ENCODE measurements at places on chromosomes 2 and 18. TPM values are rescaled to one million over a fixed set of nuclear protein-coding genes. Genes with fewer than 3 reads are reported as not detected.

GRCh38 chr2:25250331-25251070 is 82.1 kb upstream of the POMC start:
- DNase-seq = no peak

GPR155 gene
- polyA plus RNA-seq = 4.3 TPM

UGT1A5 gene
- polyA plus RNA-seq = not detected

SPATS2L gene
- 90.6 TPM for polyA plus RNA-seq

PRKRA gene
- polyA plus RNA-seq = 35.5 TPM

GRCh38 chr2:37367984-37368383 is 23.6 kb downstream of the QPCT start:
- DNase-seq = no peak

- DNase-seq = peak; percentile 69
Observed at GRCh38 chr18:22286585-22286984, 117.2 kb downstream of the GATA6 start.

ADAM23 gene
- 17.0 TPM for polyA plus RNA-seq

TEX44 gene
- polyA plus RNA-seq = not detected

DNA sequence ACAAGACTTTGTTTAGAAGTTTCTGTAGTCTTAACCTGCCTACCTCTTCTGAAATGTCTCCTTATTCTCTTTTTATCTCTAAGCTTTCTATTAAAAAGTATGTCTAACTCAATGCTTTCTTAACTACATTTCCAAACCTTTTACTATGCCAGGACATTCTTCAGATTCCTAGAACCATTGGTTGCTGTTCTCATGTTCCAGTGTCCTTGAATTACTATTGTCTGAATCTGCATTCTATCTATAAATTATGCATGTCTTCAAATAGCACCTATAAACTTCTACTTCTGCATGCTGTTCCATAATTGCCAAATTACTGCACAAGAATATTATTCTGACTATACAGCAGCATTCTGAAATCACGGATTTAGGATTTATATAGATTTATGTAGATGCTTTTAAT is 166.0 kb upstream of the VWC2L start:
- no peak for DNase-seq

DSG4 gene
- polyA plus RNA-seq = not detected

DNA sequence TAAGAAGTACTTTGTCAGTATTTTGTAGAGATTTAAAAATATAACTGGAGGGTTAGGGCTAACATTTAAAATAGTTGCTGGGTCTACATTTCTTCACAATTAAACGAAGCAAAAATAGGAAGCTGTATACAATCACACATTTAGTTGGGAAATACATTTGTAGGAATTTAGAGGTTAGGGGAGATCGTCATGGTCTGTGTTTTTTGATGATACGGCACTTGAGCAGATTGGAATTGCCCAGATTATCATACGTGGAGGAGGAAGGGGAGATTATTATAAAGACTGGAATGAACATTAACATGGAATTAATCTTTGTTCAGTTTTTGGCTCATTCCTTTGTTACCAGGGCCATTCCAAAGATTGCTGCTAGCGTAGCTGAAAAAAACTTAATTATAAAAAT is 84.6 kb downstream of the MTA3 start:
- DNase-seq = no peak

G6PC2 gene
- not detected for polyA plus RNA-seq

DNA sequence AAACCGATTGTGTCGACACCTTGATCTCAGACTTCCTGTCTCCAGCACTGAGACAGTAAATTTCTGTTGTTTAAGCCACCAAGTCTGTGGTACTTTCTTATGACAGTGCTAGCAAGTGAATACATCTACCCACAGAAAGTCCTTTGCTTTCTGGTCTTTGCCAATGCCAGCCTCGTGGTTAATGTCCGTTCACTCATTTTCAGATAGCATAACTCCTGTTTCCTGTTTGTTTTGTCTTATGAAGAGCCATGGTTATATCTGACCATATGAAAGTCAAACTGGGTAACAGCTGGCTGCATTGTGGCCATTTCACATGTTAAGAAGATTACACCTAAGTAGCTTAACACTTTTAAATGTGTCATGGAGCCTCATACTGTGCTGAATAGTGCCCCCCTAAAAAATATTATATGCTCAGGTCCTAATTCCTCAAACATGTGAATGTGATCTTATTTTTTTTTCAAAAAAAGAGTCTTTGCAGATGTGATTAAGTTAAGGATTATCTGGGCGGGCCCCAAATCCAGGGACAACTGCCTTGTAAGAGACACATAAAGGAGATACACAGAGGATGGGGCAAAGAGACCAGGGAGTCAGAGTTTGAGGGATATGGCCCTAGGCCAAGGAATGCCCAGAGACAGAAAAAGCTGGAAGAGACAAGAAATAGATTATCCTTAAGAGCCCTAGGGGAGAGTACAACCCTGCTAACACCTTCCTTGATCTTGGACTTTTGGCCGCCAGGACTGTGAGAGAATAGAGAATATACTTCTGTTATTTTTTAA is 118.0 kb downstream of the KCNE4 start:
- no peak for DNase-seq

- no peak for DNase-seq
Observed at GRCh38 chr2:238818561-238818960, 29.3 kb upstream of the TWIST2 start.

- no peak for DNase-seq
Observed at GRCh38 chr2:191690327-191690726, 12.4 kb downstream of the NABP1 start.

- DNase-seq = peak; percentile 65
Observed at GRCh38 chr18:31684279-31685096, at the start of gene B4GALT6. B4GALT6 (minus strand) TSS chr18:31684581; CDS start chr18:31684426, 155 bp downstream.

- no peak for DNase-seq
Observed at GRCh38 chr2:173544641-173545363, 190.1 kb downstream of the CDCA7 start.

DNA sequence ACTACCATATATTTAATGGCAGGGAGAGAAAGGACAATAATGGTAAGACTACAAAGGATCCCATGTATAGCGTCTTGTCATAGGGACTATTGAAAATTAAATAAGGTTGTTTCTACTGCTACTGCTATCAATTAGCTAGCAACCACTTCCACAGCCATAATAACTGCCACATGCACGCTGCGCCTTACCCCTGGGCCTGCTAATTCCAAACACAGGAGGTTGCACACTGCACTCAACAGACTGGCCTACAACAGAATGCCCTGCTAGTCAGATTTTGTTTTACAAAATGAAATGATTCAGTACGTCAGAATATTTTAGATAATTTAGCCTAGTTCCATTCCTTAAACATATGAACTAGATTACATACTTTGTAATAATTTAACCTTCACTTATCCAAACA is 121.0 kb upstream of the SMAD7 start:
- no peak for DNase-seq

RSAD2 gene
- 3.0 TPM for polyA plus RNA-seq

GRCh38 chr2:1698188-1698945 is 45.9 kb downstream of the PXDN start:
- no peak for DNase-seq

DOK1 gene
- polyA plus RNA-seq = 3.7 TPM

GRCh38 chr2:61887717-61888266 is 664 bp downstream of the CCT4 start:
- DNase-seq = no peak

ESPNL gene
- 0.79 TPM for polyA plus RNA-seq

DNA sequence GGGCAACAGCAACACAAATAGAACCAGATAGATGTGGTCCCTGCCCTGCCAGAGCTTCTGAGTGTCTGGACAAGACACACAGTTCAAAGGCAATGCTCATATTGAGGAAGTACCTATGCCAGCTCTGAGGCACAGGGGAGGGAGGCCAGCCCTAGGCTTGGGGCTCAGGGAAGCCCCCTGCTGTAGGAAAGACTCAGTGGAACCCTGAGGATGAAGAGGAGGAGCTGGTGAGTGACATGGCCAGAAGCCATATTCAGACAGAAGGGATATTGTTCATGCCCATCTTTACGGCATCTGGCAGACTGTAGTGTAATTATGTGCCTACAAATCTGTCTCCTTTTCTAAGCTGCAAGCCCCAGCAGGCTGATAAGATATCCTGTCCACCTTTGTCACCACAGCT is 8.8 kb downstream of the SIGLEC15 start:
- no peak for DNase-seq

DNA sequence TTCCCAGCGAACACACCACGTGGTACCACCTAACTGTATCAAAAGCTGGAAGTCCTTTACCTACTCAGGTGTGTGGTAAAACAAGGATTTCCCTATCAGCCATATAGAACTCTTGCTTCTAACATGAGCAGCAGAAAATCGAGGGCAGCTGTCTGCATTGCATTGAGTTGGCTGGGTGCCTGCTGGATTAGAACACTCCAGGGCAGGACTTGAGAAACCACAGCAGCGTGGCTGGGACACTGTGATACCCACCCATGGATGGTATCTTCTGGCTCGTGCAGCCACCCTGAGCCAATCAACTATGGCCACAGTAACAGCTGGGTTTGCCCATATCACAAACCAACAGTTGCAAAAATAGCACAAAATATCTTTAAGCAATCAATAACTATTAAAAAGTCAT is 188.3 kb downstream of the FBXO15 start:
- no peak for DNase-seq

- DNase-seq = no peak
Observed at GRCh38 chr2:120693121-120693520, 42.5 kb upstream of the GLI2 start.

- DNase-seq = no peak
Observed at GRCh38 chr2:20600756-20601325, 50.1 kb downstream of the HS1BP3 start.

- DNase-seq = no peak
Observed at GRCh38 chr2:211946960-211947359, 591.6 kb downstream of the ERBB4 start.

- DNase-seq = no peak
Observed at GRCh38 chr2:219726916-219727315, 99.5 kb downstream of the SLC4A3 start.

DNA sequence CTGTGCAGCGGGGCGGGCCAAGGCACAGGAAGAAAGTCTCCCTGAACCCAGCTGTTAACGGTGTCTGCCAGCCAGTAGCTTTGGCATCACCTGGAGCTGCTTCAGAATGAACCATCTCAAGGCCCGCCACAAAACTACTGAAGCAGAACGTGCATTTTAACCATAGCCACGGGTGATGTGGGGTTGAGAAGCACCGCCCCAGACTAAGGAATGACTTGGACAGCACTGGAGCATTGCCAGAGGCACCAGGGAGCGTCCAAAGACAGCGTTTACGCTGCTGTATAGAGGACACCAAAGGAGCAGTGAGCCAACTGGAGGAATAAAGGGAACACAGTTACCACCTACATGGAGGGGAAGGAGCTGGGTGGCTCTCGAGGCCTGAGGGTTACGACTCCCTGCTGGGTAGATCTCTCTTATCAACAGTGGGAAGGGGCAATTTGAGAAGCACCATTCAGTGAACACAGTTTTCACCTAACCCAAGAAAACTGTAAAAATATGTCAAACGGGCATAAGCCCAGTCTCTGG is 28.4 kb upstream of the LONRF2 start:
- peak; percentile 29 for DNase-seq

- DNase-seq = no peak
Observed at GRCh38 chr18:52077251-52077983, 262.6 kb upstream of the DCC start.

DNA sequence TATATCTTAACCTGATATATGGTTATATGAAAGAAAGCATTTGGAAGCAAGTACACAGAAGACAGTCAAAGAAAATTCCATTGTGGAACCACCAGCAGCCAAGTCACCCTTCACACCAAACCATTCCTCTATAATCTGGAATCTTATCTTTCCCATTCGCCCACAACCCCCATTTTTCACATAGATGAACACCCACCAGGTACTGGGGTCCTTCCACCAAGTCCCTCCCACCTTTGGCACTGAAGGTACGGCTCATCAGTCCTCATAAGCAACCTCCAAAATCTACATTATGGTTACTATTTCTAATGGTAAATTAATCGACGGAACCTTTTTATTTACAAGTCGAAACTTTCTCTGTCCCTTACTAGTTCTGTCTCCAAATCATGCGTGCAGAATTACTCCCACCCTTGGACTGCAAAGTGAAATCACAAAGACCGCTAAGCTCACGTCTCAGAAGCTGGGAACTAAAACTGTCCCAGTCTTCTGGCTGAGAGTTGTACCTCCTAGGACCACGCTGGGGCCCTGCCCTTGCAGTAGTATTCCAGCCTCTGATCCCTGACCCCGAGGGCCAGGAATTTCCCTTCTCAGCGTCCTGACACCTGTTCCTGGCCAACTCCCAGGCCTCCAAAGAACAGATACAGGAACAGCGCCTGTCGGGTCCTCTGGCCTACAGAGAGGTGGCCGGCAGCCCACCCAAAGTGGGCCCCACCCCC is 702 bp downstream of the OLA1 start:
- no peak for DNase-seq

SCN3A gene
- polyA plus RNA-seq = 0.54 TPM

- DNase-seq = no peak
Observed at GRCh38 chr18:35973650-35974049, 1.2 kb downstream of the RMP24 start.

- DNase-seq = no peak
Observed at GRCh38 chr2:174546519-174547506, 50.8 kb downstream of the WIPF1 start.

- DNase-seq = no peak
Observed at GRCh38 chr2:43136011-43136799, 90.2 kb downstream of the ZFP36L2 start.

GRCh38 chr18:51848702-51849101 is 491.3 kb upstream of the DCC start:
- no peak for DNase-seq

DNA sequence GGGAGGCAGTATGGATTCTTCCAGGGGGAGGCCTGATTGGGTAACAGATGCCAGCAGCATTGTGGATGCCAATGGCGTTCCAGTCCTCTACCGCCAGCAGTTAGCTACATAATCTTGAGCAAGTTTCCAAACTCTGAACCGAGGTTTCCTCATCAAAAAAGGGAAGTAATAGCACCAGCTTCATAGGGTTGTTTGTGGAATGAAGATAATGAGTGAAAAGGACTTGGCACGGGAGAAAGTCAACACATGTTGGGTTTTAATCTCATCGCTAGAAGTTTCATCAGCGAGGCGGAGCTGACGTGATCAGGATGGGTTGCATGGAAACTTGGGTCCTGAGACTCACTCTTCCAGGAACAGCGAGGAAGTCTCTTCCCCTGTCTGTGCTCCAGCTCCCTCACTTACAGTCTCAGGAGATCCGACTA is 266.7 kb downstream of the SH3BP4 start:
- peak; percentile 69 for DNase-seq
